ENCODE measurements at places on chromosomes 2 and 18.

- no peak for DNase-seq
Observed at GRCh38 chr18:9709304-9709877, 1.3 kb downstream of the RAB31 start.

GRCh38 chr2:234422981-234423431, 73.9 kb downstream of the ARL4C start:
- no peak for DNase-seq

DNA sequence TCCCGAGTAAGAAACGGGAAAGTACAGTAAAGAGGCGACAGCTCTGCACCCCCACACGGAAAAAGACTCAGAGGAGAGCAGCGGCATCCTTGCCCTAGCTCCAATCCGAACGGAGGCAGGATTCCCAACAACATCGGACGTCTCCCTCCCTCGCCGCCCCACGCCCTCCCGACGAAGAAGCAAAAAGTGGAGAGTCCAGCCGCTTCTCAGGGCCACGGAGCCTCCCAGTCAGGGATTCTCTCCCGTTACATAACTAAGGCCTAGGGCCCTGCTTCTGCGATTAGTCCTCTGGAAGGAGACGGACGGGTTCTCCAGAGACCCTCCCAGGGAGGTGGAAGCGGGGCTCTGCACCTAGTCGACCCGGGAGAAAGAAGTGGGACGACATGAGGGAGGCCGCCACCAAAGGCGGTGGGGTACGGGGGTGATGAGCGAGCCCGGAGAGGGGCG, 587 bp downstream of the SUMO1 start:
- peak; percentile 77 for DNase-seq

GRCh38 chr2:185857691-185858090, 119.1 kb downstream of the FSIP2 start:
- no peak for DNase-seq

DNA sequence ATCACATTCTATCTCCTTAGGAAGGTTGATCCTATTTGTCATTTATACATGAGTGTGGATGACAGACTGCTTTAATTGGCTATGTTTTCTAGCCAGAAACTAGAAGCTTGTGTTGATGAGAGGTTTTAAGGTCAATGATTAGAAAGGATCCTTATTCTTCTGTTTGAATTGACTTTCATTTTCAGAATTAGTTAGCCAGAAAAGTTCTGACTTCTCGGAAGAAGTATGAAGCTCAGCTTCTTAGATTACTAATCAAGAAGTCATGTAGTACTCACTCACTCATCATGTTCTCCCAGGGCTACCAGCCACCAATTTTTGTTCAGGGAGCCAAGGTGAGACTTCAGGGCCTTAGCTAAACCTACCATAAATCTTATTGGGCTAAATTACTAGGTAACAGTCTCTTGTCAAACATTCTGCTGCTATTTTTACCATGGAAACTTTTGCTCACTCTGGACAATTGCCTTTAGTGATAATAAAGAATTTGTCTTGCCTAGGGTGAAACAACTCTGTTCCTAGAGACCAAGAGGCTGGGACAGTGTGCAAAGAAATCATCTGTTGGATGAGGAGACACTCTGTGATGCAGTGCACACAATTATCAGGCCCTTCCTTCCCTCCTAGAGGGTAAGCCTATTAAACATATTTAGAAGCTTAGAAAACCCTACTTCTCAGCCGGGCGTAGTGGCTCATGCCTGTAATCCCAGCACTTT, 111.6 kb upstream of the DNMT3A start:
- peak; percentile 9 for DNase-seq

Measured in RKO (cell line).